ENCODE measurements at places on chromosomes 11 and 22.

DNA sequence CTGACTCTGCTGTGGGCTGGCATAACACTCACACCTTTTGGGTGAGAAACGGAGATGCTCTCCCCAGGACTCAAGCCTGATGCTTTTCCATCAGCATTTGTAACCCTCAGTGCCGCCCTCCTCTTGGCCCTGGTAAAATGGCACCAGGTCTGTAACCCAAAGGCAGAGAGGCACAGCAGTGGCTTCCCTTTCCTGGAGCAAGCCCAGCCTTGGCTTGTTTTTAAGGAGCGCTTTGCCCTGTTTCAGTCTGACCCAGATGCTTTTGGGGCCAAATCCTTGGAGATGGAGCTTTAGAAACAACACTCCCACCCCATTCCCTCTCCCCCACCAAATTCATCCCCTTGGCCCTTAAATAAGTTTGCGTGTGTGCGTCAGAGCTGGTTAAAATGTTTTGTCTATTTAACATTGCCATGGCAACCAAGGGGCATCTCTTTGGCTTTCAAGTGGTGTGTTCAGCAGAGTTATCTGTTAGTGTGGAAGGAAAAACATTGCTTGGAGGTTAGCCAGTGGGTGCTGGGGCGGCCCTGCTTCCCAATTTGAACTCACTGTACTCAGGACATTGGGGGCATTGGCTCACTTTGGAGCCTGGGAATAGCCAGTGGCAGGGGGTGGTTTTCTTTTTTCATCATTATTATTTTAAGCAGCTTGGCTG lies 134.1 kb downstream of the NAV2 start:
- no peak for DNase-seq

GRCh38 chr22:48267681-48268080 lies 1505.2 kb downstream of the TBC1D22A start:
- no peak for DNase-seq

DNA sequence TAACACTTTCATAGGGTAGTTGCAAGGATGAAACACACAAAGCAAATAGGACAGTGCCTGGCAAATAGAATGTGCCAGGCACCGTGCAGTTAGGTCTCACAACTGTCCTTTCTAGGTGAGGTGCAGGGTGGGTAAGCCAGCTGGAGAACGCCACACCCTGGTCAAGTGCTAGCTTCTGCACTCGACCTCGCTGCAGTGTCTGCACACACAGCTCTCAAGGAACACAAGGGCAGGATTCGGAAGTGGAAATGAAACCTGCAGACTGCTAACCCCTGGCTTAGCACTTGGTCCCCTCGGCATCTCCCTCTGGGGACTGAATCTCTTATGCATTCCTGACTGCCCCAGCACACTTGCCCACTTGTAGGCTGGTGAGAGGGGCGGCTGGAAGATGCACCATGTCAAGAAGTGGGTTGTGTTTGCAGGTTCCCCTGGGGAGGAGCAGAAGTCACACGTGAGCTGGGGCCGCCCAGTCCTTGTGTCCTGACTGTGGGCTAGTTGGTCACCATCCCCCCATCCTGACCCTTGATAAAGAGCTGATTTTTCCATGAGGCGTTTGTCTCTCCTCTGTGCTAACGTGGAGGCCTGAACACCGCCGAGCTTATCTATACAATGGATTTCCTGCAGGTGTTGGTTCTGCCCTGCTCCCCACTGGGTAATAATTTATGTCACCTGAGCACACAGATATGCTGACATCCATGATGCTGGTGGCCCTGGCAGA lies 89.0 kb downstream of the MICAL2 start:
- DNase-seq = no peak

DNA sequence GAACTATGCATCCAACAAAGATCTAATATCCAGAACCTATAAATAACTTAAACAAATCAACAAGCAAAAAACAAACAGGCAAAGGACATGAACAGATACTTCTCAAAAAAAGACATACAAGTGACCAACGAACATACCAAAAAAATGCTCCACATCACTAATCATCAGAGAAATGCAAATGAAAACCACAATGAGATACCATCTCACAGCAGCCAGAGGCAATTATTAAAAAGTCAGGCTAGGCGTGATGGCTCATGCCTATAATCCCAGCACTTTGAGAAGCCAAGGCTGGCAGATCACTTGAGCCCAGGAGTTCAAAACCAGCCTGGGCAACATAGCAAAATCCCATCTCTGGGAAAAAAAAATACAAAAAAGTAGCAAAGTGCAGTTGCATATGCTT lies 10.7 kb downstream of the SAA4 start:
- no peak for DNase-seq

DNA sequence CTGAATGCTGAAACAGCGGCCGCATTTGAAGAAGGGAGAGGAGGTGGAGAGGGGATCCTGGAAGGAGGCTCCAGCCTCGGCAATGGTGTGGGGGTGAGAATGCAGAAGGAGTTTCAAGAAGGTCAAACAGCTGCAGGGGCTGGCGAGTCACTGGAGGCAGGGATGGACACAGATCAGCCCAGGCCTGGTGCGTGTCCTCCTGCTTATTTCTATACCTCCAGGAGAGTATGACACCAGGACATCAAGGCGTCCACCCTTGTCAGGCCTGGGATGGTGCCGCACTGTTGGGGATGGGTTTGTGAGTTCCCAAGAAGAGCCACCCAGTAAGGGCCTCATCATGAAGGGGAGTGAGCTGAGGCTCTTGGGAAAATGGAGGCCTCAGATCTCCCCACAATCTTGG lies 23.1 kb downstream of the IGLL1 start:
- DNase-seq = no peak

GRCh38 chr11:2139123-2139521 lies at the start of gene IGF2:
IGF2 (minus strand) TSS chr11:2139389; CDS start chr11:2135523, 3,866 bp downstream.
- no peak for DNase-seq

- DNase-seq = no peak
These were observed 3.7 kb upstream of the CLDN5 start for GRCh38 chr22:19527861-19528417.

DNA sequence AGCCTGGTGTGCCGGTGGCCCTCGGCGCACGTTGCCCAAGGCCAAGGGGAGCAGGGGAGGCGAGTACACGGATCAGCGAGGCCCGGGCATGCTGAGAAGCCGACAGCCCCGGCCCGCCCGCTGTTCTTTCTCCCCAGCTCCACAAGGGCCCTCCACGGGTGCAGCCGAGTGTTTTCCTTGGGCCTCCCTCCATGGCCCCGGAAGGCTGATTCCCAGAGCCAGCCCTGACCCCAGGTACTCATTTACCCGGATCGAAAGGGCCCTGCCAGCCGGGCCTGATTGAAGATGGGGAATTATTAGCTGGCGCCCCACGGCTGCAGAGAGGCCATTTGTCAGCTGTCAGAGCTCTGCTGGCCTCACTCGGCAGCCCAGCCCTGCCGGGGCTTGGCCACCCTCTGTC lies 53.1 kb downstream of the WNT7B start:
- DNase-seq = no peak

- DNase-seq = no peak
These were observed at the start of gene GSC2 for GRCh38 chr22:19149991-19150390. GSC2 (minus strand) TSS chr22:19150292; CDS start chr22:19150283, 9 bp downstream.

DNA sequence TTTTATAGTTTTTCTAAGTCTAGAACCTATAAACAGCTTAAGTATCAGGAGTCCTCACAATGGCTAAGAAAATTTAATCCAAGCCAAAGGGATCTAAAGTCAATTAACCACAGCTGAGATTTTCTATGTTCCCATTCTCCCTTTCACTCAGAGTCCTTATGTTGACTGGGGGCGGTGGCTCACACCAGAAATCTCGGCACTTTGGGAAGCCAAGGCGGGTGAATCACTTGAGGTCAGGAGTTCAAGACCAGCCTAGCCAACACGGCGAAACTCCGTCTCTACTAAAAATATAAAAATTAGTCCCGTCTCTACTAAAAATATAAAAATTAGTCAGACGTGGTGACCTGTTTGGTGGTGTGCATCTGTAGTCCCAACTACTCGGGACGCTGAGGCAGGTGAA lies 6.9 kb downstream of the RDX start:
- no peak for DNase-seq

- DNase-seq = no peak
These were observed 20.3 kb downstream of the TEF start for GRCh38 chr22:41401781-41402648.

GRCh38 chr11:24233041-24233440 lies 263.8 kb upstream of the LUZP2 start:
- DNase-seq = no peak

DNA sequence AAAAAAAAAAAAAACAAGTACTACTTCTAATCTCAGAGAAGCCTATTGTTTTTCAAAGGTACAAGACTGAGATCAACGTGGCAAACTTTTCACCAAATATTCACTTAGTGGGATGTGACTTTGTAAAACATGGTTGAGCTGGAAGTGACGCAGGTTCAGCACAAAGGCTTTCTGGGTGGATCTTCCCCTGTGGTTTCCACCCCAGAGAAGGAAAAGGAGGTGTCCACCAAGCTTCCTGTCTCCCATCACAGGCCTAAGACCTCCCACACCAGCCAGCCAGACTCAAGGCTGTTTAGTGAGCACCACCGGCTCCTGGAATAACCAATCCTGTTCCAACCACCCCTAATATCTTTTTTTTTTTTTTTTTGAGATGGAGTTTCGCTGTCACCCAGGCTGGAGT lies 5.7 kb downstream of the TMEM184B start:
- no peak for DNase-seq

DNA sequence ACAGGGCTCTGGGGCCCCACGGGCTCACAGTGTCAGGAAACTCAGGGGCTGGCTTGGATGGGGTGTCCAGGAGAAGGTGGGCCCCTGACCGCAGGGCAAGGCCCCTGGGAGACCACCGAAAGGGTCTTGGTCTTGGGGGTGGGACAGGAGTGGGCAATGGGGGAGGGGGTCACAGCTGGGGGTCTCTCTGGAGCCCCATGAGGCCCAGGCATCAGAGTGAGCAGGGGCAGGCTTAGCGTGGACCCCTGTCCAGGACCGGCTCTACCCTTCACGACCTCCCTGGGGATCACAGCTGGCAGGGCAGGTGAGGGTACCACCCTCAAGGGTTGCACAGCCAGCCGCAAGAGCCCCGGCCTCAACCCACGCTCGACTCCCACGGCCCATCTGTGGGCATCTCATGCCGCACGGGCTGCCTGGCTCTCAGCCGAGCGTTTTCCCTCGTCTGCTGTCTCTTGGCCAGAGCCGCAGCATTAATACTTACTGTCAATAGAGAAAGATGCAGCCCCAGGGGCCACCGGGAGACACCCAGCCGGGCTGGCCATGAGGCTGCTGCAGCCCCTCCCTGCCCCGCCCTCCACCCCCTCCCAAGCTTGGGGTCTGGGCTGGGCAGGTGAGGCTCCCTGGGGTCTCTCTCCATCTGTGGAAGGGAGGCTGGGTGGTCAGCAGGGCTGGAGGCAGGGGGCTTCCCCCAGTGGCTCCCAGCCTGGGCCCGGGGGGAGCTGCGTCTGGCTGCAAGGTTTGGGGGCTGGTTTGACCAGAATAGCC lies 662 bp downstream of the MUC5B start:
- DNase-seq = no peak

DNA sequence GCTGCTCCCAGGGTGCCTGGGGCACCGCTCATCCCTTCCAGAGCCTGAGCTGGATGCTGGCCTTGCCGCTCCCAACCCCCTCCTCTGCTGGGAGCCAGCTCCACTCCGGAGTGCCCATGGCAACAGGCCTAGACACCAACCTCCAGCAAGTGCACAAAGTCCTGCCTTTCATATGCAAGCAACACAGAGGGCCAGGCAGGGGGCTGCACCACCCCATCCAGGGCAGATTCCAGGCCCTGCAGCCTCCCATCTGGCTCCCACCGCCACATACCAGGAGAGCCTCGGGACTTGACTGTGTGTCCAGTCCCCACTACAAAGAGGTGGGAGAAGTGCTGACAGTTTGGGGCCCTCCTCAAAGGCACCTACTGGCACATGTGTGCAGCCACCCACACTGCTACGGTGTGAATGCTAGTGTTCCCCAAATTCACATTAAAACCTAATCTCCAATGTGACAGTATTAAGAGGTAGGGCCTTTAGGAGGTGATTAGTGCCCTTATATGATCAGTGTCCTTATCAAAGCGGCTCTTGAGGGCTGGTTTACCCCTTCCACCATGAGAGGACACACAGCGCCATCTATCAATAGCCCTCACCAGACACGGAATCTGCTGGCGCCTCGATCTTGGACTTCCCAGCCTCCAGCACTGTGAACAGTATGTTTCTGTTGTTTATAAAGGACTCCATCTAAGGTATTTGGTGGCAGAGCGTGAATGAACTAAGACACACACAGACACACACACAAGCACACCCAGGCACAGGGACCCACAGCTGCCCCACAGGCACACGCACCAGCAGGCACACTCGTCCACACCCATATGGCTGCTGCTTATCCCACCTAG lies 16.2 kb downstream of the ARVCF start:
- DNase-seq = no peak

DNA sequence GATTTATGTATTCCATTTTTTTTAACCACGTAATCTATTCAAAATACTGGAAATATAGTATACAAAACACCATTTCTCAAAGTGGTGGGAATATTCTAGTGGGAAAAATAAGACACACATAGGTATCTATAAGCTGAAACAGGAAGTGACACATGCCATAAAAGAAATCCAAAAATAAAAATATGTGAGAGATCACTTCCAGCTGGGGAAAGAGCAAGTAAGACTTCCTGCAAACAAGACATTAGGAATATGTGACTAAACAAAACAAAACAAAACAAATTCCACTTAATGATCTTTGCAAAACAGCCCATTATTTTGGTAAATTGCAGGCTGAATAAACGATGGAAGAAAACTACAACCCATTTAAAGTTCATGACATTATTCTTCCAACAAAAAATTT lies 107.3 kb upstream of the CEP126 start:
- DNase-seq = no peak

GRCh38 chr11:2591805-2592204 lies 108.0 kb downstream of the KCNQ1OT1 start:
- DNase-seq = no peak

Measured in esophagus squamous epithelium (tissue), 5 donors.